ENCODE measurements at places on chromosomes 16 and 17. TPM values are rescaled to one million over a fixed set of nuclear protein-coding genes. Genes with fewer than 3 reads are reported as not detected.

Gene GPRC5B
- total RNA-seq: 30.9 TPM

Gene TEKT5
- not detected for total RNA-seq

Gene NFATC2IP
- total RNA-seq: 32.9 TPM

Gene KCNH6
- not detected for total RNA-seq

Gene PRAC2
- total RNA-seq: not detected

Gene KLHDC4
- total RNA-seq: 44.9 TPM

Gene CRHR1
- total RNA-seq: 0.75 TPM

Gene TTYH2
- 2.0 TPM for total RNA-seq

Gene PIRT
- not detected for total RNA-seq

Gene TNFRSF17
- not detected for total RNA-seq

Gene LITAFD
- total RNA-seq: not detected

Gene PSMD11
- total RNA-seq: 164 TPM

Gene USP31
- 13.1 TPM for total RNA-seq

Gene TNP2
- total RNA-seq: not detected

Gene SLC5A10
- 0.19 TPM for total RNA-seq

Gene TPPP3
- total RNA-seq: 7.5 TPM

Gene CACNG3
- total RNA-seq: not detected
